Effector CD4-positive, alpha-beta T cell (primary cell): ENCODE measurements at places on chromosomes 2 and 18.
A peak's percentile ranks its signal among the peaks of the same experiment; 100 is the strongest.

- DNase-seq: no peak
Observed at GRCh38 chr2:101580528-101580927, 105.6 kb upstream of the RFX8 start.

DNA sequence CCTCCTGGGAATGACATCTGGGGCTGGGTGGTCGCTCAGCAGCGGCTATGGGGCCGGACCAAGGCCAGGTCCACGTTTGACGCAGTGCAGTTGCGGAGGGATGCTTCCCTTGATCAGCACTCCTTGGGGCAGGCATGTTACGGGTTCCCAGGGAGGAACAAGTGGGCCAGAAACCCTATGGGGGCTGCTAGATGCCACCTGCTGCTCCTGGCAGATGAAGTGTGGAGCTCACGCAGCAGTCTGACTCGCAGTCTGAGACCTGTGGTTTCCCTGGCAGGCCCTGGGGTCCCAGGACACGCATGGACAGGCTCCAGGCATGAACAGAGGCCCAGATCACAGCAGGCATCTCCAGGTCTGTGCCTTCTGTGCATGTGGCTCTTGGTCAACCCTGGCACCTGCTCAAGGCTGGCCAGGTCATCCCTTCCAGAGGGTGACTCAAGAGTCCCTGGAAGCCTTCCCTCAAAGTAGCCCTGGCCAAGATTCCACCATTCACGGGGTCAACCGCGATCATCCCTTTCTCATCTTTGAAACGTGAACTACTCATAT, 20.0 kb downstream of the KCNF1 start:
- no peak for DNase-seq

DNA sequence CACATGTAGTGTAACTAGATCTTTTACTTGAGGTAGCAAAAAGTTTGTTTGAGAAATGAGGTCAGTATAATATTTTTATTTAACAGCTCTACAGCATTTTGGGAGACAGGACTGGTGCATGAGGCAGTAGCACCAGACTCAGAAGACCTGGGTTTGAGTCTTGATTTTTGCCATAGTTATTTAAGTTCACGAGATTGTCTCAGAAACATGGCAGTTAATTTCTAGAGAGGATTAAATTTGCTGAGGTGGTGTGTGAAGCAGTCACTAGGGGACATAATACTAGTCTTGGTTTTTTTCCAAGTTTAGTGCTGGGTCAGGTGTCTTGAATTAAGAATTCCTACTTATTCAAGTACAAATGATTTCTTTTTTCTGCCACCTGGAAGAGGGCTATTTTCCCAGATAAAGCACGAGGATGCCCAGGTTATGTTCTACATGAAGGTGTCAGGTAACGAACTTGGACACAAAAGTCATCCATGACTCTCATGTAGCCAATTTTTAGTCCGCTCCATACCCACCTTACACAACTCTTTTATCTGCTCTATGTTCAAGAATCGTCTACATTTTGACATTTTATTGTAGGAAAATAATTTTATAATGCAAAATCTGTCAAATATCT, 1.4 kb downstream of the MARCHF7 start:
- DNase-seq: no peak

DNA sequence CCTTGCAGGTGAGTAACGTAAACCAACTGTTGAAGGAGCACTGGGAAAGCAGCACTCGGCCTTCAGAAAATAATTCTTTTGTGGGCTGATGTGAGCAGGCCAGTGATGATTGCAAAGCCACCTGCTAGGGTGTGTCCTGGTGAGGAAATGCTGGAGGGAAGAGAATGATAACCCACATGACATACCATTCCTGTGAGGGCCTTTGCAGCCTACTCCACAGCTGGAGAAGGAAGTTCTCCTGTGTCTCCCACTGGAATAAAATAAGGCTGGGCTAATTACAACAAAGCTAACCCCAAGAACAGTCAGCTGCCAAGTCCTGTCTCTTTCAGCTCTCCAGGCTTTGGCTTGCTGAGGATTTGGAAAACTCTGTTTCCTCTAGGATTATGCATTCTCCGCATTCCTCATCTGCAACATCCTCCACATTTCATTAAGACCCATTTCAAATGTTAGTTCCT, 16.7 kb upstream of the DSG1 start:
- DNase-seq: no peak

DNA sequence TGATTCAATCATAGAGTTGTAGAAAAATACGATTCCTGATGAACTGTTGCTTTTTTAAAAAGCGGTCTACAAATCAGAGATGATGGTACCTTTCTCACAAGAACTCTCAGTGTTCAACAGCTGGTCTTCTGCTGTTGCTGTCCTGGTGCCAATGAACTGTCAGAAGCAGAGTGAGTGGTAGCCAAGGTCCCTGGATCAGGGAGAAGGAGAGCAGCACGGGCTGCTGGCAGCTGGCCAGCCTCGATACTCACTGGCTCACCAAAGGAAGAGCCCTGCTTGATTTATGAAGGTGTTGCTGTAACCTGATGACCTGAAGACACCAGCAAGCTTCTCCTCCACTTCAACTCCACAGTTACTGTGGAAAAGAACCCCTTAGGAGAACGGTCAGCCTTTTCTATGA, 300.8 kb upstream of the SOX11 start:
- no peak for DNase-seq

DNA sequence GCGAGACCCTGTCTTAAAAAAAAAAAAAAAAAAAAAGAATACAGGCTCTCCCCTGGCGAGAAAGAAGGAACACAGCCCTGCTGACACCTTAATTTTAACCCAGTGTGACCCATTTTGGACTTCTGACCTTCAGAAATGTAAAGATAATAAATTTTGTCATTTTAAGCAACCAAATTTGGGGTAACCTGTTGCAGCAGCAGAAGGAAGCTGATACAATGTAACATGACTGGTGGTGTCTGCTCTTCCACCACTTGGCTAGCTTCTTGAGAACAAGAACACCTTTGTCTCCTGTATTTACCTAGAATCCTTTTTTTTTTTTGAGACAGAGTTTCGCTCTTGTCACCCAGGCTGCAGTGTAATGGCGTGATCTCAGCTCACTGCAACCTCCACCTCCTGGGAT, 6.6 kb upstream of the STK11IP start:
- no peak for DNase-seq

DNA sequence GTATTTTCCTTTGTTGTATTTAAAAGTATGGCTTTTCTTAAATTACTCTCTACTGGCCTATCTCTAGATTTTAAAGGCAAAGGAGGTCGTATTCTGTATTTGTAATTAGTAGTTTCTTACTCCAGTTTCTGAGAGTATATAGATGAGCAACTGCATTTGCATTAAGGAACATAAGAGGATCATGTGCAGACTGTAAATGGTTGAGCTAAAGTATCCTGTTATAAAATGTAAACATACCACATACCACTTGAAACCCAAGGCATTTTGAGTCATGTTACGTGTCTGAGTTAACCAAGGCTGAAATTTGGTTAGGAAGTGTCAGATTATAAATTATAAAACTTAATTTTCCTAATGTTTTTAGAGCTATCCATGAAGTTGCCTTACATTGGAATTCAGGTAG, 76.3 kb downstream of the GPD2 start:
- no peak for DNase-seq

DNA sequence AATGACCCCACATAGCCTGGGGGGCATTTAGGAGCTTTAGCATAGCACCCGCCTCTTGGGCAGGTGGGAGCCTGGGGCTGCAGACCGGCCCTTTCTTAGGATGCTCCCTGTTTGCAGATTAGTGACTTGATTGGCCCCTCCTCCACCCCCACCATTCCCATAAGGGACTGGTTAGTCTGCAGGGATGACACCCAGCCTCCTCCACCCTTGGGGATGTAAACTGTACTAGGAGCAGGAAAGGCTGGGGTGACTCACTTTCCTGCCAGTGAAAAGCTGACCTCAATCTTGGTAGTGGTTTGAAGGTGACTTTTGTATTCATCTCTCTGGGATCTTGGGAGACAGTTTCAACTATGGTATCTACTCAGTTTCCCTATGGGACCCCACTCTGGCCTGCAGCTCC, 24.2 kb downstream of the CTIF start:
- DNase-seq: no peak

DNA sequence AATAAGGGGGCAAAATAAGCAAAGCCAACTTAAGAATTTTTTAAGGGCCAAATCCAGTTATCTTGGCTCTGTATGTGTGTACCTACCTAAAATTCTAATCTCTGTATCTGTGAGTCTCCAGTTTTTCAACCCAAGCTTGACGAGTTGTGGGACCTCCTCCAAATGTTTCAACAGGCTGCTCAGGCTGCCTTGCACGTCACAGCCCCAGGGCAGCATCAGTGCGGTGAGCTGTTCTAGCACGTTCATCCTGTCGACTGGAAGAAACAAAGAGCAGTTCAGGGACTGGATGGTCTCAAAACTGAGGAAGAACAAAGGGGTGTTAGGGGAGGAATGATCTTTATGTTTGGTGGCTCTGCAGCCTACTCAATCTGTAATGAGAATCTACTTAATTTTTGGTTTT, 29.4 kb downstream of the NLRC4 start:
- DNase-seq: no peak

DNA sequence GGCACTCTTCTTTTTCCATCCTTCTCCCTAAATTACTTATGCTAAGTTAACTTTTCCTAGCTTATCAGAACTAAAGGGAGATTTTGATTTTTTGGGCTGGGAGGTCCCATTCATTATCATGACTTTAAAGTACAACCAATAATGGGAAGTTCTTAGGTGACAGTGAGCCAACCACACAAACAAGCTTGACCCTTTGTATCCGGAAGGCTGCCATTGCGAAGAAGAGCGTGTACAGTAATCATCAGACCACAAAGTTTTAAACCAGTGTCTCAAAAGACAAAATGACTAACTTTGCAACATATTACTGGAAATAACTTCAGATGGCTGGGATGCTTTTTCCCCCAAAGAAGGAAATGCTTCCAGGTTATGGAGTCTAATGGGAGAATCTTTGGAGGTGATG, 298.1 kb downstream of the TGIF1 start:
- no peak for DNase-seq

DNA sequence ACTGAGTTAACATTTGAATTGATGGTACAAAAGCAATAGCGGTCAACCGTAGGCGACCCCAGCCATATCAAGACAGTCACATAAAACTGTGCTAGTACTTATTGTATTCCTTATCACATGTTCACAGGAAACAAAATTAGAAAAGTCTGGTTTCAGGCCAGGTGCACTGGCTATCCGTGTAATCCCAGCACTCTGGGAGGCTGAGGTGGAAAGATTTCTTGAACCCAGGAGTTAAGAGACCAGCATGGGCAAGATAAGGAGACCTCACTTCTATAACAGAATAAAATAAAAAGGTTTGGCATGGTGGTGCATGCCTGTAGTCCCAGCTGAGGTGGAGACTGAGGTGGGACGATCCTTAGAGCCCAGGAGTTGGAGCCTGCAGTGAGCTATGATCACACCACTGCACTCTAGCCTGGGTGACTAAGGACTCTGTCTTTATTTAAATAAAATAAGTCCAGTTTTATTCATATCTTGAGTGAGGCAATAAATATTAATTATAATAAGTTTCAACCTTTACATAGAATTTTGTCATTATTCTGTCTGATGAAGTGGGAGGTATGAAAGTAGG, 84.1 kb upstream of the RGPD4 start:
- DNase-seq: no peak

GRCh38 chr18:5238371-5238976, 41.4 kb upstream of the AKAIN1 start:
- DNase-seq: peak; percentile 36

- DNase-seq: no peak
Observed at GRCh38 chr2:39275016-39275415, 31.2 kb upstream of the CDKL4 start.

DNA sequence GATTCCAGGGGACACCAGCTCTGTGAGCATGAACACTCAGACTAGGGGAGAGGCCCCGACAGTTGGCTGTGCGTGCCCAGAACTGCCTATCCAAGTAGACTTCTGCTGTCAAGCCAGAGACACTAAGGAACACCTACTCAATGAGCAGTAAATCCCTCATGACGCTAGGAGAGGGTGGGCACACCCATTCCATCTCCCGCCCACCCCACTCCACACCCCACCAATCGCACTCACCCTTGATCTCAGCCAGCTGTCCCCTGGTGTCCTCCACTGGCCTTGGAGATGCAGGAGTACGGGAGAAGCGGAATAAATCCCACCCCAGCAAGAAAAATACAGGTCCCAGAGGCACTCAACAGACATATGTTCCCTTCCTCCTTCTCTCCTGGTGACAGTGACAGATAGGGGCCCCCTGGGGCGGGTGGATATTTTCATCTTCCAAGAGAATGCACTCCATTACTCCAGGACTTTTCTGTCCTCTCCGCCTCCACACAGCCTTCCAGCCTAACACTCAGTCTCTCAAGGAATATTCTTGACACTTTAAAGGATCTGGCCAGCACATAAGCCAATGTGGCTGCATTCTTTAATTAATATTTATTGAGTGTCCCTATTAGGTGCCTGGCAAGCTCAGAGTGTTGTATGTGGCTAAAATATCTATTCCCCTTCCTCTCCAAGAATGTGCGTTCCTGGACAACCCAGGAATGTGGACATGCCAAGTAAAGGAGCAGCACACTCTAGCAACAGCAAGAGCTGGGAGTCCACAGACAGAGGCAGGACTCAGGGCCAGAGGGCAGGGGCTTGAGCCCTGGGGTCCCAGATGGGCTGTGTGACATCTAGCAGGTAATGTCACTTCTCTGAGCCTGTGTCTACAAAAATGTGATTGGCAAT, 13.1 kb upstream of the SMAD7 start:
- no peak for DNase-seq

DNA sequence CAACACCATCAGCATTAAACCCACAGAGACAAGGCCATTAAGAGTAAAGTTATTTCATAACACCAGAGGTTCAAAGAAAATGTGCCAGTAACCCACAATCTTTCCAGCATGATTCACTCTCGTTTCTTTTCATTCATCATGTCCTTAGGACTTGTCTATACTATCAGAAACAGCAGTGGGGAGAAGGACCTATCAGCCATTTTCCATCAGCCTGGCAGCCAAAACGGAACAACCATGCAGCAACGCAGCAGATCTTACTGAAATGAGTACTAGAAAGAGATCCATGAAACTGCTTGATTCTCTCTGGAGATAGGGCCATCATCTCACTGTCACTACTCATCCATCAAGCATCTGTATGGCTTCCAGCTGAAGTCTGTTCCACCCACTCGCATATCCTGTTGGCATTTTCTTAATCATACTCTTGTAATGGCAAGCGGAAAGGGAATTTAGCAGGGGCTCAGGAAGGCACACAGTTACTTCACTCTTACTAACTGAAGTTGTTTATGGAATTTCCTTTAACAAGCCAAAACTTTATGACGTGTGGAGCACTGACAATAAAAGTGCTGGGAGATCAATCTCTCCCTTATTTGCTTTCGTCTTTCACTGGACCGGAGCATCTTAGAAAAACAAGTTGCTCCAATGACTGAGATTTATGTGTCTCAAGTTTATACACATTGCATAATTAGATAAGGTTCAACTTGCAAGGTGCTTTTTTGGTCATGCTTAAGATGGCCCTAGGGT, 69.7 kb downstream of the EPHA4 start:
- no peak for DNase-seq

GRCh38 chr2:155250800-155251199, 552.3 kb downstream of the KCNJ3 start:
- no peak for DNase-seq

- no peak for DNase-seq
Observed at GRCh38 chr2:1540481-1540880, 127.2 kb downstream of the TPO start.
